ENCODE measurements at places on chromosomes 5 and 9.

- no peak for DNase-seq
Observed at GRCh38 chr5:180829726-180830125, 27.1 kb upstream of the MGAT1 start.

DNA sequence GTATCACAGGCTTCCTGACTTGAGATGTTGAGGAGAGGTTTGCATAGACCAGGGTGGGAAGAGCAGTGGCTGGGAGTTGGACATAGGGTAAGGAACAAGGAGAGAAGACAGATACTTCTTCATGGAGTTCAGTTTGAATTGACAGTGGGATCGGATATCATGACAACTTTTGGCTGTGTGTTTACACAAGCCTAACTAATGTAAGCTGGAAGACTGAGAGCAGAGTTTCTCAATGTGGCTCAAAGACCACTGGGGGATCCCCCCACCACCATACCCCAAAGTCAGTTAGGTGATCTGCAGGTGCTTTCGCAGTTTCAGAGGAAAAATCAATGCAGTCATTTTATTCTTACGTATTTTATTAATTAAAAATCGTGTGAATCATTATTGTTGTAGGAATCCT lies 125.9 kb downstream of the AOPEP start:
- DNase-seq, result no peak

DNA sequence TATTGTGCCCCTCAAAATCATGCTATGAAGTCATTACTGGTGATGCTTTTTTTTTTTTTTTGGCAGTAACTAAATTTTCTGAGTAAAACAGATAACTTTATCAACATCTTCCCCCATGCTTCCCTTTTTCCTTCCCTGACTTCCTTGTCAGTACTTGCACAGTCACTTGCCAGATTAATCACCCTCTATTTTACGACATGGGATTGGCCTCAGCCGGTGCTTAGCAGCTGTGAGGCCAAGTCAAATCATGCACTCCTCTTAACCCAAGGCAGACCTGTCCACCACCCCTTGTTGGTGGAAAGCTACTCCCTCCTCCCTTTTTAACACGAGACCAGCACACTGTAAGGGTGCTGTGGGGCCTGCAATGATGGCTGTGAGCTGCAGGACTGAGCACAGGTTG lies 118.0 kb upstream of the OTULINL start:
- no peak for DNase-seq

GRCh38 chr9:85142968-85143367 lies 473.4 kb downstream of the NTRK2 start:
- DNase-seq, result no peak

DNA sequence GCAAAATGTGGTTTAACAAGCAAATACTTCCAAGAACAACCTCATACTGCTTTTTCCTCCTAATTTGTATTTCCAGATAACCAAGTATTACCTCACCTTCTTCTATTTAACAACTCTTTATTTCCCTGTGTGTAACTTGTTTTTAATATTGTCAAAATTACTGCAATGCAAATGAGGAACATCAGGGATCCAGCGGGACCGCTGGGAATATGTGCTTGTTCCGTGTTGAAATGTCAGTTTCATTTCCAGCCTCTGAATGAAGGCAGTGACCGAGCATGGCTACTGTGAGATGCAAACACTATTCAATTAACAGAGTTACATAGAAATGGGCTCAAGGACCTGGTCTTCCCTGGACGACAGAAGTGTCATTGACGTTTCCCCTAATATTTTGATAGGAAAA lies 110.8 kb upstream of the CTSL start:
- no peak for DNase-seq

DNA sequence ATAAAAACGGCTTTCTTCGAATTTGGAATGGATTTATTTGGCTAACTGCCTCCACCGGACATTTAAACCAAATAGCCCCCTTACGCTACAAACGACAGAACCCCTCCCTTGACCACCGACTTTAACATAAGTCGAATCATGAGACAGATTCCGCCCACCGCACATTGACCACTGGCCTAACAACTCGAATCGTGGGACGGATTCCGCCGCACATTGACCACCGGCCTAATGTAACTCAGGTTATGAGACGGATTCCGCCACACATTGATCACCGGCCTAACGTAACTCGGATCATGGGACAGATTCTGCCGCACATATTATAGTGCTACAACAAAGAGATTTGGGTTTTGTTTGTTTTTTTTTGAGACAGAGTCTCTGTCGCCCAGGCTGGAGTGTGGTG lies 2.7 kb upstream of the LCN9 start:
- DNase-seq, result peak; percentile 6

Data from upper lobe of left lung (tissue), 6 donors.